NCI-H2081 treated with DMSO at 0.1 percent for 48 hours (cell line): ENCODE measurements at places on chromosomes 3 and 15.

DNA sequence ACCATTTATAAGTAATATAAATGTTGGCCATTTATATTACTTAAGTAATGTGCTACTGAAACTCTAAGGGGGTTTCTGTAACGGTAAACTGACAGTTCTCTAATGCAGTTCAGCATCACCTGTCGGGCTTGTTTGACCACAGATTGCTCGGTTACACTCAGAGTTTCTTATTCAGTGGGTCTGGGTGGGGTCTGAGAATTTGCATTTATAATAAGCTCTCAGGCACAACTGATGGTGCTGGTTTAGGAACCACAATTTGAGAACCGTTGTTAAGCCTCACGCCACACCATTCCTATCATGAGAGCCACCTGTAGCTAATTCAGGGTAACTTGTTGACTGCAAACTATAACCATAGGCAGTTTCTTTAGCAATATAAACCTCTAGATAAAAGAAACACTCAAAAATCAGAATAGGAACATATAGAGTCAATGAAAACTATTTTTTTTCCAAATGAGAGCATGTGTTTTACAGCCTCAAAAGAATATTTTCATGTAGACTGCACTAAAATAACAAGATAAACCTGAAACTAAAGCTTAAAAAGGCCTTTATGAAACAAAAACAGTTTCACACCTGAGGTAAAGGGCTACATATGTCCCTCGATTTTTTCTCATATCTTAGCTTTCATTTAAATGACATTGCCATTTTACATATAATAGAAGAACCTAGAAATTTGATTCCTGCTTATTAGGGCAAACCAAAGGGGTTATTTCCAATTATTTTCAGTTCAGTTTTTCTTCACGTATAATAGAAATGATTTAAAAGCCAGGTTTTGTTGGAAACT is 604.8 kb downstream of the UNC13C start:
- no peak for DNase-seq

DNA sequence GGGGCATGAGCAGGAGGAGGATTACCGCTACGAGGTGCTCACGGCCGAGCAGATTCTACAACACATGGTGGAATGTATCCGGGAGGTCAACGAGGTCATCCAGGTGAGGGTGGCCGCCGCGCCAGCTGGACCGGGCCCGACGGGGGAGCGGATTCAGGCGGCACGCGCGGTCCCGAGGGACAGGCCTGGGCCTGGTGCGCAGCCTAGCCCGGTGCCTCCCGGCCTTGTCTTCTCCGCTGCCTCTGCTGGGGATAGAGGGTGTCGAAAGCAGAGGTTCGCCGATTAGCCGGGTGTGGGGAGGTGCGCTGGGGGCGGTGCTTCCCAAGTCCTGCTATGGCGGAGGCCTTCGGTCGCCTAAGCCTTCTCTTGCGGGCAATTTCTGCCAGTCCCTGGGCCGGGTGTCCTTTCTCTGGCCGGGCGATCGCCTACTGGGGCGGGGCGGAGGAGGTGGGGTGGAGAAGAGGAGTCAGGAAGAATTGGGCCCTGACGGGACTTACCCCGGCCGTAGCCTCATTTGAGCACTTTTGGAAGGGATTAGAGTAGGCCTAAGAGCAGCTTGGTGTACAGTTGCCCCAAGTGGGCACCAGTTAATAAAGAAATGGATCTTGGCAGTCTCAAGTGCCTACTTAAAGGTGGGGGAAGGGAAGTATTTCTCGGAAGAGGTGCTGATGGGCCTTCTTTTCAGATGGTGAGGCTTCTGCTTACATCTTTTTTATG is 940 bp downstream of the ARIH1 start:
- no peak for DNase-seq

DNA sequence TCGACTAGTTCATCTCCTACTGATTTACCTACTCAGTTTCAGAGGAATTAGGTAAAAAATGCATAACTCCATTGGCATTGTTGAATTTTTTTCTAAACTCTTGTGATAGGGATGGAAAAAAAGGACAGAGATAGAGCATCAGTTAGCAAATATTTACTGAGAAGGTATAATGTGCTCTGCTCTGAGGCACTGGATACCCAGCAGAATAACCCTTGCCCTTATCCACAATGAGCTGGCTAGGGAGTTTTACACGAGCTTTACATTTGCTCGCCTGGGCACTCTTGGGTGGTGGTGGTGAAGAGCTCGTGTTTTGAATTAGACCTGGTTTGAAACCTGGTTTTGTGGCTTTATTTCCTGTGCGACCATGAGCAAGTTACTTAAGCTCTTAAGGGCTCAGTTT is 149.6 kb downstream of the RORA start:
- no peak for DNase-seq

- DNase-seq, result no peak
Observed at GRCh38 chr15:38115121-38115520, 137.5 kb upstream of the SPRED1 start.

DNA sequence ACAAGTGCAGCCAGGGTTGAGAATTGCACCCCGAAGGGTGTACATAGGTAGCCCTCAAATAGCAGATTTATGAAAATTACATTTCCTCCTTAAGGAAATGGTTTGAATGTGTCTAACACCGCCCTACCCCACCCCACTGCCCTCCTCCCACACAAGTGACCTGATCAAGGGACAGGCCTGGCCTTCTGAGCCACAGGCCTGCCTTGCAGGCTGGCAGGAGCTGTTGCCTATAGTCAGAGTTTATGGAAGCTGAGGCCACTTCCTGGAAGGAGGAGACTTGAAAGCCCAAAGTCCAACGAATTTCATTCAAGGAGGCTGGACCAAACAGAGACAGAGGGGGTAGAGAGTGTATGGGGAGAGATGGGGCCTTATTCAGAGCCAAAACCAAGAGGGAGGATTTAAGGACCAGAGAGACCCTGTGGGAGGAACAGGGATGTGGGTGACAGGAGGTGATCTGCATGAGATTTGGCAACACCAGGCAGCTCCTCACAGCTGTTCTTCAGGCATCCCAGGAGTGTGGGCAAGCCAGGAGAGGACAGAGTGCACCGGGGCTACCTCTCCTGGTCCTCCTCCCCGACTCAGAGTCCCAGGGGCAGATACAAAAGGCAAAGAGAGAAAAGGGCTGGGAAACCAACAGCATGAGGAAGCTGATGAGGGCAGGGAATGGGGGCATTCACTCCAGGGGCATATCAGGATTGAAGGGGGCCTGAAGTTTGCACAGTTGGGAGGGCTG is 100.4 kb upstream of the HES1 start:
- no peak for DNase-seq

DNA sequence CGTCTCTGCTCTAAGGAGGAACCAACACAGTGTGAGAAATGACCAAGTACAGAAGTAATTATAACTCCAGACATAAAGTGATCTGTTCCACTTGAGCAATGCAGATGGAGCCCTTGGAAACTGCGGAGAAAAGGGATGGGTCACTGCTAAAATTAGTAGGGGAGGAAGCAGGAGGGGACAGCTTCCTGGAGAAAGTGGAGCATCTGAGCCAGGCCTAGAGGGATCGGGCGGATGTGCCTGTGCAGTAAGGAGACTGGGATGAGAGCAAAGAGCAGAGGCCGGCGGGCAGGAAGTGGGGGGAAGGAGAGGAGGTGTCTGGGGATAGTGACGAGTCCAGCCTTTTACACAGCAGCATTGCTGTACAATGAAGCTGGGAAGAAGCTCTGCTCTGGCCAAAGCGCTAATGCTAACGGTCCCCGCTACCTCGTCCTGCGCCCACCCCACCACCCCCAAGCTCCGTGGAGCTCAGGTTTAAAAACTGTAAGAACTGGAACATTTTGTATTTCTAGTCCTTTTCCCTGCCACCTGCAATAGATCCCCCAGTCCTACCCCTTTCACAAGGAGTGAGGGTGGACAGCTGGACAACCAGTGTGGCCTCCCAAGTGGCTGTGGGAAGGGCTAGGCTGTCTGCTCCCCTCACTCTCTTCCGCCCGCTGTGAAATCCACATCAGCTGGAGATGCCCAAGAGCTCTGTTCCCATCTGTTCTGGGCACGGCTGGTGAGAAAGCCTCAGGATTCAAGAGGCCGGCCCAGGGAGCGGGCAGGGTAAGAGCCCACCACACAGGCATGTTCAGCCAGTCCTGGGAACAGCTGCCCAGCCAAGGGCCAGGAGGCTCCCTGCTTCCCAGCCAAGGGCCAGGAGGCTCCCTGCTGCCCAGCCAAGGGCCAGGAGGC is 53.0 kb upstream of the HES1 start:
- DNase-seq, result no peak

- no peak for DNase-seq
Observed at GRCh38 chr15:52172869-52173268, 18.3 kb downstream of the GNB5 start.

- no peak for DNase-seq
Observed at GRCh38 chr3:197795200-197795599, 4.1 kb downstream of the LRCH3 start.

- DNase-seq, result no peak
Observed at GRCh38 chr3:135982404-135982761, 16.9 kb downstream of the PPP2R3A start.

- DNase-seq, result no peak
Observed at GRCh38 chr15:92014281-92015030, 160.9 kb downstream of the SLCO3A1 start.

- DNase-seq, result no peak
Observed at GRCh38 chr15:68337826-68338225, 60.3 kb downstream of the FEM1B start.

GRCh38 chr15:99369196-99369595 is 117.9 kb downstream of the LRRC28 start:
- no peak for DNase-seq

DNA sequence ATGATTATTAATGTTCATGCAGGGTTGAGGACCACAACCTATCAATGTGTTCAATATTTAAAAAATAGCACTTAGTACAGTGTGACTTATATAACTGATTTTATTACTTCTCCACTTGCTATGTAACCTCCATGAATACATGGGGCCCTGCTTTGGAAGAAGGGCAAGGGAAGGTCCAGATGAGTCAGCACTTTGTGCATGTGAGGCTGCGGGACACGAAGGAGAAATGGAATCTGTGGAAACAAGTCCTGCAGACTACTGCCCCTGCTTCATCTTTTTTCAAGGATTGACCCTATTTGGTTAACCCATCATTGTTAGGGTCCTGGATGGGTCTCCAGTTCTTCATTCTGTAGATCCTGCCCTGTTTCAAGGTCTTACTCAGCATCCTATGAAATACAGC is 1.6 kb downstream of the NXPE3 start:
- no peak for DNase-seq

DNA sequence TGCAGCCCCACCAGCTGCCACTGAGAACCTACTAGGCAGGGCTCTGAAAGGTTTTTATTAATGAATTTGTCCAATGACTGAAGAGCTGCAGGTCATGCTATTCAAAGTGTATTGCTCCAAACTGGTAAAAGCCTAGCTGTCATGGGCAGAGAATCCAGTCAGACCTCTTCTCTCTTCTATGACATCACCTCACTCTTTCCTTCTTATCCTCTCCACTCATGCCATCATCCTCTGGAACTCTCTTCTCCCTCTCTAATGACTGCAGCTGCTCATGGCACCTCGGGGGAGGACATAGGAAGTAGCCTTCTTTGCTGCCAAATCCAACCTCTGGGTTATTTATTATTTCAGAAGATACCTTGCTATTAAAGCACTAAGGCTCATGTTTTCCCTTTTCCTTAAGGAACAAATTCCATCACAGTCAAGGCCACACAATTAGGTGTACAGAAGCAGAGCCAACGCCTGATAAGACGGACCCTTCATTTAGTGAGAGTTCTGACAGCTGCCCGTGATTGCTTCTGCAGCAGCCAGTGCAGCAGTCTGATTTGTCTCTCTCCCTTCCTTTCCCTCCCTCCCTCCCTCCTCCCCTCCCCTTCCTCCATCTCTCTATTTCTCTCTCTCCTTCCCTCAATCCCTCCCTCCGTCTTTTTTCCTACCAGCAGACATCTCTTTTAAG is 87.0 kb upstream of the ONECUT1 start:
- no peak for DNase-seq

DNA sequence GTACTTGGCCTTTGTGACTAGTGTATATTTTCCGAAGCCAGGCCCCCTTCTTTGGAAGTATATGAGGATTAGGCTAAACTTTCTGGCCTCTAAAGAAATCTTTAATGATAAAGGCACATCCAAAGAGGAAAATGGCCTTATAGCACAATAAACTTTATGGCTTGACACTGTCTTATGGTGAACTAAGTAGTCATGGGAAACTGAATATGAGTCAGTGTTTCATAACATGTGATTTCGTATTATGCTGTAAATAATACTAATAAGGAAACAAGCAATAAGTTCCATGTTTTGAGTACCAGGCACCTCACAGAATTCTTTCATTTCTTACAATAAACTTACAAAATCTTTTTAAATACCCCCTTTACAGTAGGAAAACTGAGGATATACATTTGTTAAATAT is 8.2 kb downstream of the ZPLD1 start:
- no peak for DNase-seq

DNA sequence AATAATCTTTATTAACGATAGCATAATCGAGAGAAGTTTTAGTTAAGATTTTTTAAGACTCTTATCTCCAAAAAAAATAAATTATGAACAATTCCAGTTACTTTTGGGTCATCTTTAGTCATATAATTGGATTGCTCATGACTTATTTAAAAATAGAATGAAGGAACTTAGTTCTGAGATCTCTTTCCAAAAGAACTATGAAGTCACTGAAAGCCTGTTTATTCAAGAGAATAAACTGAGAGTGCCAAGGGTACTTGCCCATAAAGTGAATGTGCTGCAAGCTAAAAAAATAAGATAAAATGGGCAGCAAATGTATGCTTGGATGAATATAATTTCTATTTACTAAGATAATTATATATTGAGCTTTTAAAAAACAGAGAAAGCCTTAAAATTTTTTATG is 176.5 kb upstream of the PLSCR5 start:
- DNase-seq, result no peak

GRCh38 chr3:115363071-115363470 is 216.0 kb upstream of the ZBTB20 start:
- DNase-seq, result no peak

DNA sequence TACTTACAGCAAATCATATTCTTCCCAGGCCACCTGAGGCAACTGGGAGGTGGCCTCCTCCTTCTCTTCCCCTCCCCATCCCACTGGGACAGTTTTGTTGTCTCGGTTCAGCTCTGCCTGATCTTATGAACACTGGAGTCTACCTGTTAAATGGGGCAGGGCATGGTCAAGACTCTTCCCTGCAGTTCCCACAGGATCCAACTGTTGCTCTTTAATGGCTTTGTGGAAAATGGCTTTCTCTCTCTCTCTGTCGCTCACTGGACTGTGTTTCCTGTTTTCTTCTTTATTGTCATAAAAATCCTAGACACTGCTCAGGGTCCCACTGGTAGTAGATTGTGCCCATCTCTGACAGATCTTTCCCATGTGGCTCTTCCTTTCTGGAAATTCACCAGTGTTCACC is 40.2 kb downstream of the SLC27A2 start:
- no peak for DNase-seq

GRCh38 chr3:107205358-107205757 is 171.9 kb upstream of the CCDC54 start:
- no peak for DNase-seq
